ENCODE measurements at places on chromosomes 16 and 17.

DNA sequence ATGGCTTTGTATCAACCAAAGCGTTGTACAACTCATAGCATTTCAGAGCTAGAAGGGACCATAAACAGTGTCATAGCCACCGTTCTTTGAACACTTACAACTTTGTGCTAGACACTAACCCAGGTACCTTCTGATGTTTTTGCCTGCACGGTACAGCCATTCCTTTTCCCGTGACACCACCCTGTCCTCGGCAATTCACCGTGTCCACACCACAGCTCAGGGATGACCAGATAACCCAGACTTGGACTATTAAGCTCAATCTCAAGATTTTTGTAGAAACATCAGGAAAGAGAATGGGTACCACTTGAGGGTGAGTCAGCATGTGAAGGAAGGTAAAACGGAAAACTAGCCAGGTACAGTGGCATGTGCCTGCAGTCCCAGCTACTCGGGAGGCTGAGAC lies 9.8 kb upstream of the CBFB start:
- no peak for DNase-seq

GRCh38 chr16:72159801-72160200 lies 12.2 kb downstream of the PMFBP1 start:
- no peak for DNase-seq

- DNase-seq = no peak
Measured at GRCh38 chr16:68700120-68700519, 37.0 kb upstream of the CDH1 start.

GRCh38 chr17:36703860-36704266 lies 102.5 kb downstream of the MRM1 start:
- no peak for DNase-seq

DNA sequence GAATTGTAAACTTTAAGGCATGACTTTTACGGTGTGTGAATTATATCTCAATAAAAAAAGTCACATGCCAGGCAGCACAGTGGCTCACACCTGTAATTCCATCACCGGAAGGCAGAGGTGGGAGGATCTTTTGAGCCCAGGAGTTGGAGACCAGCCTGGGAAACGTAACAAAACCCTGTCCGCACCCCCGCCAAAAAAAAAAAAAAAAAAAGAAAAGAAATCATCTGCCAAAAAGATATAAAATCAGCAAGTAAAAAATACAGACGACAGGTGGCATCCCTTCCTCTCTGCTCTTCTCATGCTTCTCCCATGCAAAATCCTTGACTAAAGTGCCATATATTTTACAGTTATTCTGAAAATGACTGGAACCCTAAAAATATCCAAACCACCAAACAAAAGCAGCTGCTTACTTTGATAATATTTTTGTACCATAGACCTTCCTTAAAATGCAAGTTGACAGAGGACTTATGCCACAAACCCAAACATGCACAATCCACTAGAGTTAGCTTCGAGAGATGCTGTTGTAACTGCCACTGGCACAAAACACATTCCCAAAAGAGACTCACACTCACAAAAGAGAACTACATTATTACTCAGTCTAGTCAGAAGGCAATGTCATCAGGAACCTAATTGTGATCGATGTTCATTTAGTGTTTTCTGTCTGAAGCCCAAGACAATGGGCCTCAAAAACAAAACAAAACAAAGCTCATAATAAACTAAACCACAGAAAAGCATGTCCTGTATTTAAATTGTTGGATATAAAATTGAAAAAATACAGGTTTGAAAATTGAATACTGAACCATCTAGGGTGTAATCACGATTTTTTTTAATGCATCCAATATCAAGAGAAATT lies 2.4 kb downstream of the CRLF3 start:
- DNase-seq = no peak

GRCh38 chr17:59425085-59425931 lies 93.9 kb downstream of the YPEL2 start:
- no peak for DNase-seq

GRCh38 chr16:54927125-54928015 lies 3.3 kb upstream of the IRX5 start:
- DNase-seq = no peak

- no peak for DNase-seq
Measured at GRCh38 chr16:89693931-89694783, 7.3 kb downstream of the SPATA2L start.
